Pancreas (tissue), 10 donors: ENCODE measurements at places on chromosomes 12 and 14. TPM values are rescaled to one million over a fixed set of nuclear protein-coding genes. Genes with fewer than 3 reads are reported as not detected.

DNA sequence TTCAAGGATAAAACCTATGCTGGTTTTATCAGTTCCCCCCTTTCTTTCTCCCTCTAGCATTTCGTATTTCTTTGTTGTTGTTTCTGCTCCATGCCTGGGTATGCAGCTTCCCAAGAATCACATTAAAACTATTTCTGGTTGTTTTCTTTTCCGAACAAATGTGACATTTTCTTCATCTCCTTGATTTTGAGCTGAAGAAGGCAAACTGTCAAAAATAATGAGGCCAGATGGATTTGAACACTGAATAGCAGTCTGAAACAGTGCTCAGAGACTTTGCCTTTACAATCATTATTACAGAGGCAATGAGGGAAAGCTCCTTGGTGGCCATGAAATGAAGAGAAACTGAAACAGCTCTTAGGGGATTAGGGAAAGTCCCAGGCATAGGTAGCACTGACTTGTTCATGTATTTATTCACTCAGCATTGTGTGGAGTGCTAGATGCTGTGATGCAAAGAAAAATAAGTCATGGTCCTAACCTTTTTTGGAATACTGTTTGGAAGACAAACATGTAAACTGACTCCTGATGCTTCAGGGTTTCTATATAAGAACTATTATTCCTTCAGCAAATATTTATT is 319.5 kb downstream of the FUT8 start:
- no peak overlapping the region for H3K27ac ChIP-seq
- H3K36me3 ChIP-seq: no peaks in the 10 kb centered on the region
- no peak for DNase-seq
- no peaks in the 10 kb centered on the region for H3K27me3 ChIP-seq

GRCh38 chr12:42167711-42168110 is 23.0 kb upstream of the GXYLT1 start:
- no peak overlapping the region for H3K4me3 ChIP-seq
- H3K4me1 ChIP-seq: no peaks in the 10 kb centered on the region
- H3K36me3 ChIP-seq: peaks cover 5% of the 10 kb centered on the region
- no peak for DNase-seq
- no peak overlapping the region for H3K27ac ChIP-seq

- H3K4me1 ChIP-seq: no peaks in the 10 kb centered on the region
- H3K27ac ChIP-seq: no peak overlapping the region
- H3K4me3 ChIP-seq: no peak overlapping the region
- no peak for DNase-seq
- H3K27me3 ChIP-seq: no peaks in the 10 kb centered on the region
These were observed 174.1 kb upstream of the PLXNC1 start for GRCh38 chr12:93974252-93974651.

- H3K36me3 ChIP-seq: no peaks in the 10 kb centered on the region
- H3K27ac ChIP-seq: no peak overlapping the region
- H3K27me3 ChIP-seq: no peaks in the 10 kb centered on the region
- no peaks in the 10 kb centered on the region for H3K4me1 ChIP-seq
These were observed 658.5 kb upstream of the MGAT4C start for GRCh38 chr12:86914721-86915120.

DNA sequence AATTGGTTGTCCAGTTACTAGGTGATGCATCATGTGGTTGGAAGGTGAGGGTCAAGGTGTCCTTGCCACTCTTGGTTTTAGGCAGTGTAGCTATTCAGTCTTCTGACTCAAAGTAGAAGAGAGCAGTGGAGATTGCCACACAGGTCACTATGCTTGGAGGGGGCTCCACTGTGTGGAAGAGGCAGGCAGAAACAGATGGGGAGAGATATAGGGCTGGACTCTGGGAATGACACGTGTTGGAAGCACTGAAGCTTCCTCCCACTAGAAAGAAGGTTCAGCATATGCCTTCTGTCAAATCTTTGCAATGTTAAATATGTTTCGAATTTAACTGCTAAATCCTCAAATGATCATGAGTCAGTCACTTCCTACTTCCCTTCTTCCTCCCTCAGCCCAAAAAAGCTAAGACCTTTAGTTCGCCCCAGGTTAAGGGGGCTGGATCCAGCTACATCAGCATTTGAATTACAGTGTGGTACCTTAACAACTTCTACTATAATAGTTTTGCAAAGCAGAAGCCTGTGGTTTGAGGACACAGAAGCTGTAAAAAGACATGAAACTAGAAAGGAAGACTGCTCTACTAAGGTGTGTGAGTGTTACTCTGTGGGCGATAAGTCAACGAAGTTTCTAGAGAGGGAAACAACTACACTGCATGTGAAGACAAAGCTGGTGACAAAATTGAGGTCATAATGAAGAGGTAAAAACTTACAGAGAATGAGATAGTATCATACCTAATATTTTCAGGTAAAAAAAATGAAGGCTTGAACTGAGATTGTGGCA is 228.0 kb downstream of the NELL2 start:
- no peak for DNase-seq
- no peaks in the 10 kb centered on the region for H3K27me3 ChIP-seq
- no peaks in the 10 kb centered on the region for H3K36me3 ChIP-seq
- H3K4me1 ChIP-seq: no peaks in the 10 kb centered on the region
- H3K4me3 ChIP-seq: no peak overlapping the region
- no peak overlapping the region for H3K27ac ChIP-seq

DNA sequence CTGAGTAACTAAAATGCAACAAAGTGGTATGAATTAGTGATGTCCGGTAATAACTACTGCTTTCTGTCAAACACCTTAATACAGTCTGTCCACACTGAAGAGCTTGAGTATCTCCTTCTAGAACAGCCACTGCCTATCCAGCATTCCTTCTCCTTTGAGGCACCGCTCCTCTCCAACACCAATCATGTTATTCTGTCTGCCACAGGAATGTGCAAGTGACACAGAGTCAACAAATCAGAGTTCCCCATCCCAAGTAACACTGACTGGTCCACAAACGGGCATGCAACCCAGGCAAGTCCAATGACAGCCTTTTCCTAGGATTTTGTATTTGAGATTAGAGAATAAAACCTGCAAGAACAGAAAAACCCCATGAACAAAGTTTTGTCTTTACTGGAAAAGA is 3.8 kb downstream of the GXYLT1 start:
- no peak overlapping the region for H3K27ac ChIP-seq
- no peaks in the 10 kb centered on the region for H3K27me3 ChIP-seq
- no peaks in the 10 kb centered on the region for H3K36me3 ChIP-seq
- no peak for DNase-seq
- H3K4me1 ChIP-seq: peaks cover 9% of the 10 kb centered on the region

MMP19 gene
- 1.8 TPM for total RNA-seq

CLEC1B gene
- total RNA-seq: not detected

LBHD2 gene
- not detected for total RNA-seq
